ENCODE measurements at places on chromosomes 5 and 9.

DNA sequence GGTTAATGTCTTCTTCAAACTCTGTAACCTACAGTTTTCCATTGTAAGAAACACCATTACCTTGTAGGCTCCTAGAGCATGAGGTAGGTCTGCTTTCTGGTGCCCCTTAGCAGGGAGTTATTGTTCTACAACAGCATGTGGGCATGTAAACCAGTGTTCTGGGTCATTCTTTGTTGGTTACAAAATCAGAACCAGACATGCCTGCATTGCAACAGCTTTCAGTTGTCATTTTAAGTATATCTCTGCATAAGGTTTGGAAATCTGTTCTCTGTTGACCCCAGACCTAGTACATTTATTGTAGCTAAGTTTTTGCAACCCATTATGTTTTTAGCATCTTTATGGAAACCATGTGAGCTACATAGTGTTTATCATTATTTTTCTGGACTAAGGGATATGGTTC, 10.9 kb downstream of the RGMB start:
- no peak for DNase-seq

- no peak for DNase-seq
Observed at GRCh38 chr5:87776785-87777184, 364.1 kb upstream of the CCNH start.

DNA sequence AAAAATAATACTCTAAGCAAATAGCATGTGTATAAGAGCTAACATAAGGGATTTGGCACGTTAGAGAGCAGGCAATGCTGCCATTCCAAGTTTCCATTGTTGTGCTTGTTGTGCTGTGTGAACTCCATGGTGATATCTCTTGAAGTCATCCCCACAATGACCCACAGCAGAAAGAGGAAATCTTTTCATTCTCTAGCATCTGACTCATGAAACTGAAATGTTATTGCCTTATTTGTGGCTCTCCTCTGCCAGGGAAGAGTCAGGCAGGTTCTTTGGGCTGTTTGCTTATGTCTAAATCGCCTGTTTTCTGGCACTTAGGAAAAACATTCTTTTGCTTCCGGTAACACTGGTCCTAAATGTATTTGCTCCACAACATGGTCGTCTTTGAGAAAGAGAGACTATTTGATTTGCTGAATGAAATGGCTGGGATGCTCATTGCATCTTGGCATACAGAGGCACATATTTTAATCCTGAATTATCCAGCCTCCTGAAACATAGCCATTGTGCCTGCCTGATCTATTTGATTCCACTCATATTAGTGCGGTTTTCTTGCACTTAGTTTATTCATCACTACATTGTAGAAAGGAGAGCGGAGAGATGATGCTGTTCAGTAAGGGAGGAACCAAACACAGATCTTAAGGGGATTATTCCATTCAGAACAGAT, 188.8 kb downstream of the CSNK1G3 start:
- no peak for DNase-seq

GRCh38 chr9:97873425-97873824, 20.4 kb downstream of the FOXE1 start:
- no peak for DNase-seq

- DNase-seq, result no peak
Observed at GRCh38 chr5:103624035-103624480, 61.5 kb upstream of the NUDT12 start.

GRCh38 chr5:59041355-59041754, 458.5 kb downstream of the RAB3C start:
- DNase-seq, result no peak
